AG08396 (cell line): ENCODE measurements at places on chromosomes 7 and 10.

GRCh38 chr10:91247360-91248111, 27.1 kb downstream of the PCGF5 start:
- DNase-seq, result no peak

DNA sequence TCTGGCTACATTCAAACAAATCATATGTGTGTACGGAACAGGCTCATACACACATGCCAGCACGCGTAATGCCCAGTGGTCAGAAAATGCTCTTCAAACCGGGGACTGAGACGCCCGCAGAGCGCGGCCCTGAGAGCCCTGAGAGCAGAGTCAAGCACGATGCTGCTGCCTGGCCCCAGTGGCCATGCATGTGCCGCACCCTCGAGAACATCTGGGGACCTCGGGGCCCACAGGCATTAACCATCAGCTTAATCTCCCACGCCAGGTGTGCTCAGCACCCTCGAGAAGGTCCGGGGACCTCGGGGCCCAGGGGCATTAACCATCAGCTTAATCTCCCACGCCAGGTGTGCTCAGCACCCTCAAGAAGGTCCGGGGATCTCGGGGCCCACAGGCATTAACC, 163.1 kb downstream of the PTPRN2 start:
- no peak for DNase-seq

DNA sequence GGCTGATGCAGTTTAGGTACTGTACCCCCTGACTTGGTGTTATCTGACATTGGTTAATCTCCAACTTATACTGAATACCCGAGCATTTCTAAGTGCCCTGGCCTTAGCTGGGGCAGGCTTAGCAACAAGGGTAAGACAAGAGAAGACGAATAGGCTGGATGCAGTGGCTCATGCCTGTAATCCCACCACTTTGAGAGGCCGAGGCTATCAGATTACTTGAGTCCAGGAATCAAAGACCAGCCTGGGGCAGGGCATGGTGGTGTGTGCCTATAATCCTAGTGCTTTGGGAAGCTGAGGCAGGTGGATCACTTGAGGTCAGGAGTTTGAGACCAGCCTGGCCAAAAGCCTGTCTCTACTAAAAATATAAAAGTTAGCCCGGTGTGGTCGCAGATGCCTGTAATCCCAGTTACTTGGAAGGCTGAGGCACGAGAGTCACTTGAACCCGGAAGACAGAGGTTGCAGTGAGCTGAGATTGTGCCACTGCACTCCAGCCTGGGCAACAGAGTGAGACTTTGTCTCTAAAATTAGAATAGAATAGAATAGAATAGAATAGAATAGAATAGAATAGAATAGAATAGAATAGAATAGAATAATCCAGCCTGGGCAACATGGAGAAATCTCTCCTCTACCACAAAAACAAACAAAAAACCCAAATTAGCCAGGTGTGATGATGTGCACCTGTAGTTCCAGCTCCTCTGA, 108.9 kb downstream of the BICC1 start:
- DNase-seq, result no peak

DNA sequence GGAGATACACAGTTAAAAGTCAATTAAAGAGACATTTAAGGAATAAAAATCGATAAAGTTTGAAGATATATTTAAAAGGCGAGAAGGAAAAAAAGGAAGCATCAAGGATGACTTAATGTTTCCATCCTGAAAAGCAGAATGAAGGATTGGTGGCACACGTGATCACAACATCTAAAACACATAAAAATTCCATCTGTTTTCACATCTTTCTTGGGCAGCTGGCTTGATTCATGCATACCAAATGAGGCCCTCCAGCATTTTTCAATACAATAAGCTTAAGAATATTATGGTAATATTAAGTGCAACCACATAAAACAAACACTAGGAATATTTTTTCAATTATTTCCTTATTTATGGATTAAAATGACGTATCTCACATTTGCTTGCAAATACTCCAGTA, 112.6 kb downstream of the TPK1 start:
- DNase-seq, result no peak

DNA sequence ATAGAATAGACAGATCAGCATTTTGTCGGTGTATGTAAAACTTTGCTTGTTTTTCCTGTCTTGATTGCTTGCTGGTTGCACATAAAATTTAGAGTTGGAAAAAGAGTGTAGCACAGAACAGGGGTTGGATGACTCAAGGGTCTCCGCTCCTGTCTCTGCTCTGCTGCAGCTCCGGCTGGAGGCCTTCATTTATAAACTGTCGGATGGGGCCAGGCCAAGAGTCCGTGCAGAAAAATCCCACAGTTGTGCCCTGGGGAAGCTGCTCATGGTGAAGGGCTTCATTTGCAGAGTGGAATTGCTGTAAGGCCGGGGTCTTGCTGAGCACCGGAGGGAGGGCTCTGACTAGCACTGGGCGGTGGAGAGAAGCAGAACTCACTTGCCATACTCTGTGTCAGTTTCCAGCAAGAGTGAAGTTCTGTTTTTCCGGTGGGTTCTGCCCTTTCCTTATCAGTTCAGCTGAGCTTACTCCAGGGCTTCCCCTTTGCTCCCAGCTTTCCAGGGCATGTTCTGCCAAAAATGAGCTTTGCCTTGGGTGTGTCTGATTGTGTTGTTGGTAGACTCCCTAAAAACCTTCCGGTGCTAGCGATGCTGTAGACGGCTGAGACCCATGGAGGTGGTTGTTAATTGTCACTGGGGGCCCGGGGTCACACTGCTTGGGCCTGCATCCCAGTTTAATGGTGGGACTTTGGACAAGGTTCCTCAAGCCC, 67.2 kb downstream of the CAMK1D start:
- no peak for DNase-seq

DNA sequence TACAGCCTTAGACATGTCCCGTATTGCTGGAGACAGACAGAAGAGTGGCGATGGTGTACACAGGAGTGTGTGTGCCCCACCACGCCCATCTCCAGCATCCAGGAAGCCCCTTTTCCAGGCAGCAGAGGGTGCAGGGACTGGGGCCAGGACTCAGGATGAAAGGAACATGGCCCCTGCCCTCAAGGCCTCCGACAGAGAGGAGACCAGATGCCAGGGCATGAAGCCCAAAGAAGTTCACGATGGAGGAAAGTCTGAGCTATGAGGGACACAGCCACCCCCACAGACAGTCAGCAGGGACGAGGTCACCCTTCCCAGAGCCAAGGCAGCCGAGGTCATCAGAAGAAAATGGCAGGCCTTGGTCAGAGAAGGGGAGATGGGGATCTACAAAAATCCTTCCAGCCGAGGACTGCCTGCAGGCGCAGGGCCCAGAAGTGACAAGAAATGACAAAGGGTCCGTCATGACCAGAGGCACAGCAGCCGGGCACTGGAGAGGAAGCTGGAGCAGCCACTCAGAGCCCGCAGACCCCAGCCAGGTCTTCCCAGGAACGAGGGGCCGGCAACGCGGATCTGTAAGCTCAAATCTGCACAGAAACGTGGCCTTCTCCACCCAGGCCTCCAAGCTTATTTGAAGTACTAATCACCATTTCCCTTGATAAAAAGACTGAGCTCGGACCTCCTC, 78.7 kb upstream of the PPP2R2D start:
- no peak for DNase-seq

- no peak for DNase-seq
Measured at GRCh38 chr7:50411332-50411731, 38.8 kb downstream of the FIGNL1 start.

DNA sequence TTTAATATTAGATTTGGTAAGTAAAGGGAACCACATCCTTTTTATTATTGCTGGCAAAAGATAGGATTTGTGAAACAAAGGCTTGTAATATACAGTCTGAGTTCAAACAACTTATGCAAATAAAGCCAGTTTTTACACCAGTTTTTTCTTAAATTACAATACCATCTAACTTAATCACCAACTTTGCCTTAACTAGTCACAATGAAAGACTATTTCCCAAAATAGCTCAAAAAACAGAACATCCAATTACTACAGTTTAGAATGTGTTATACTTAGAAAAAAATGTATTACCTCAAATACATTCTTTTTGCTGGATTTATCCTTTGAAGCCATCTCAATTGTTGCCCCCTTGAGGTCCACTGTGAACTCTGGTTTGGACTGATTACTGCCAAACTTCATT, 108.5 kb downstream of the ARHGAP12 start:
- no peak for DNase-seq

- DNase-seq, result no peak
Measured at GRCh38 chr10:34058845-34059614, 724.6 kb upstream of the NRP1 start.

GRCh38 chr7:94395141-94396036, 694 bp downstream of the COL1A2 start:
- DNase-seq, result peak; percentile 46
